Fibroblast of the aortic adventitia (primary cell): ENCODE measurements at places on chromosomes 13 and 19. TPM values are rescaled to one million over a fixed set of nuclear protein-coding genes. Genes with fewer than 3 reads are reported as not detected.

OR7D2 gene
- total RNA-seq = not detected in 2 replicates

ZNF416 gene
- 3.4 and 8.0 TPM in 2 replicates for total RNA-seq

CEACAM21 gene
- not detected in 2 replicates for total RNA-seq

TMEM255B gene
- total RNA-seq = not detected in 2 replicates

FAM83E gene
- 0.18 TPM in 1 of 2 replicates, not detected in the other for total RNA-seq

OCEL1 gene
- total RNA-seq = 3.9 and 19.7 TPM in 2 replicates

CGB5 gene
- not detected in 2 replicates for total RNA-seq

ASF1B gene
- total RNA-seq = 1.7 and 32.3 TPM in 2 replicates
